ENCODE measurements at places on chromosomes 2 and 18.

DNA sequence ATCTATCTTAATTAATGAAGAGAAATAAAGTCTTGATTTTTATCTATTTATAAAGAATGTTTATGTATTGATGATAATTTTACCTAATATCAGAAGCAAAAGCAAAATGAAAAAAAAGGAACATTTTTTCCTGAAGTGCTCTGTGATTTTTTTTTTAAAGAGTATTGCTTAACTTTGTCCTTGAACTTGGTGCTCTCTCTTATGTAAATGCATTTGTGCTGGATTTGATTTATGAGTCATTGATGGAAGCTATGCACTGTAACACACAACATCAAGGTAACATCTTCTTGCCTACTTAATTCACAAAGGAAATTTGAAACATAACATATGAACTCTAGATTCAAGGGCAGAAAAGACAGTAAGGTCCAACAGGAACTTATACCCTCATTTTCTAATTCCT is 312.9 kb upstream of the CDH19 start:
- DNase-seq = no peak

DNA sequence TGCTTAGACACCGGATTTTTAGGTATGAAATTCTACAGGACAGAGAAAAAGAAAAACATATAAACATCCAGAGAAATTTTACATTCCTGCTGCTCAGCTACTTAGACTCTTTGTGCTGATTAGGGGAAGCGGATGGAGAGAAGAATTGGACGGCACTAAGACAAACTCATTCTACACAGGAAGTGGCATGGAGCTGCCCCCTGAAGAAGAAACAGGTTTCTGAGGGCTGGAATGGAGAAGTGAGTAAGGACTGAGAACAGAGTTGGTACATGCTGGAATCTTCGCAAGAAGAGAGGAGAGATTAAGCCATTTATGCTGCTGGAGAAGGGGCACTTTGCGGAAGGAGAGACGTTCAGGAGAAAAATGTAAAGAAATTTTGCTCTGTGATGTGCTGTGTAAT is 253.0 kb upstream of the ERBB4 start:
- DNase-seq = no peak

DNA sequence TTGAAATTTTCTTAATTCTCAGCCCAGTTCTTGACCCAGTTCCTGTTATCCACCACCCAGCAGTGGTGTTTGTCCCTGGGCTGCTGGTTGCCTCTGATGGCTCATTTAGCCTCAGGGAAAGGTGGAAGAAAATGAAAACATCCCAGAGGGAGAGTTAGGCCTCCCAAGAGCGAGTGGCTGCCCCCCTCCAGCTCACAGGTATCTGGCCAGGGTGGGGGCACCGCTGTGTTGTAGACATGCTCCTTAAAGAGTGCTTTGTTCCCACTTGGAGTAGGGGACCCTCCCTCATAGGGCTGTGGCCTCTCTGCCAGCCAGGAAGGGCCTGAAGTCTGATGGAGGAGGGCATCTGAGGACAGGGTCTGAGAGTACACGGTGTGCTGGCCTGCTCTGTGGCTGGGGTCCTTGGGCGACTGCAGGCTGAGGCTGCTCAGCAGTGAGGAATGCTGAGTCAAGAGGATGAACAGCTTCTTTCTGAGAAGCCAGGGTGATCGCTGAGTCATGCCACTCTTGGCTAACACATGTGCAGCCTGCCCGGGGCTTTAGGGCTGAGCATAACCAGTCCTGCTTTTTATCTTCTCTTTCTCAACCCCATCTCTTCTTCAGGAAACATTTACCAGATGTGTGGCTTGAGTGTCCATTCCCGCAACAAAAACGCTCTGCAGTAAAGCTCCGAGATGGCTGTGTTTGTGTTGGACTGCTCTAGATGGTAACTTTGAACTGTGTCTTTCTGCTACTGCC is 72.3 kb downstream of the IL1R2 start:
- DNase-seq = no peak

DNA sequence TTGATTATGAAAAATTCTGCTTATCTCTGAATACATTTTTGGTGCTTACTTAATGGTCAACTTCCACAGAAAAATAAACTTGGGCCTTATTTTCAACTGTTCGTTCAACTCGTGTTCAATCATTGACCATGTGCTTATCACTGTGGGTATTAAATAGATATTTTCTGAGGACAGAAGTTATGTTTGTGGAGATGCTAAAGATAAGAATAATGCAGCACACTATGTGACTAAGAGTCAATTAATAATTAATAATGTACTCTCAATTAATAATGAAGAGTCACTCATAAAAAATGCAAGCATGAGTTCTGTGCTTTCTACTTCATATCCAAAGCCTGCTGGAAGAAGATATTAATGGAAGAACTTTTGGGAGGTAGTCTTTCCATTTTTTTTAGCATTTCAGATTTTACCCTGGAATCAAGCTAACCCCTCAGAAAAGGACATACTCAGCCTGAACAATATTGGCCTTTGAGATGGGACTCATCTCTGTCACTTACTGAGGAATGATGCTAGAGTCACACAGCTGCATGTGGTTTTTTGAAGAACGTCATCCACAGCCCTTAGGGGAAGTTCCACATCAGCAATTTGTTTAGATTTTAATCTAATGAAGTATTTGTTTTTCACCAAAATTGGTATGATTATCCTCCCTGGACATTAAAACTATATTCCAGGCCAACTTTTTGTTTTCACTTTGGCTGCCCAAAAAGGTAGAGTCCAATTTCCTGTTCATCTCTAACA is 191.9 kb upstream of the CRIM1 start:
- DNase-seq = no peak

DNA sequence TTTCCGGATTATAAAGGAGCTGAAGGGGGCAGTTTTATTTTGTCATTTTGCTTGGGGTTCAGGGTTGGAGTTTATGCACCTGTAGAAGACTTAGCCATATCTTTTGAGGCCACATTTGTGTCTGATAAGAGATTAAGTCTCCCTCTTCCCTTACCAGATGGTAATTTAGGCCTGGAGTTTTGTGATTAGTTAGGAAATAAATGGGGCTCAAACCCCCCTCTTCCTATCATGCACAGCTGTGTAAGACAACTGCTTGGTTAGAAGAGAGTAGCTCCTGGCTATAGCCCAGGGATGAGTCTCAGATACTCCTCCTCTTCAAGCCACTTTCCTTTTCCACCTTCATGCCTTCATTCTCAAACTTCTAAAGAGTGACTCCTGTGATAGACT is 802 bp upstream of the SAP130 start:
- DNase-seq = no peak

DNA sequence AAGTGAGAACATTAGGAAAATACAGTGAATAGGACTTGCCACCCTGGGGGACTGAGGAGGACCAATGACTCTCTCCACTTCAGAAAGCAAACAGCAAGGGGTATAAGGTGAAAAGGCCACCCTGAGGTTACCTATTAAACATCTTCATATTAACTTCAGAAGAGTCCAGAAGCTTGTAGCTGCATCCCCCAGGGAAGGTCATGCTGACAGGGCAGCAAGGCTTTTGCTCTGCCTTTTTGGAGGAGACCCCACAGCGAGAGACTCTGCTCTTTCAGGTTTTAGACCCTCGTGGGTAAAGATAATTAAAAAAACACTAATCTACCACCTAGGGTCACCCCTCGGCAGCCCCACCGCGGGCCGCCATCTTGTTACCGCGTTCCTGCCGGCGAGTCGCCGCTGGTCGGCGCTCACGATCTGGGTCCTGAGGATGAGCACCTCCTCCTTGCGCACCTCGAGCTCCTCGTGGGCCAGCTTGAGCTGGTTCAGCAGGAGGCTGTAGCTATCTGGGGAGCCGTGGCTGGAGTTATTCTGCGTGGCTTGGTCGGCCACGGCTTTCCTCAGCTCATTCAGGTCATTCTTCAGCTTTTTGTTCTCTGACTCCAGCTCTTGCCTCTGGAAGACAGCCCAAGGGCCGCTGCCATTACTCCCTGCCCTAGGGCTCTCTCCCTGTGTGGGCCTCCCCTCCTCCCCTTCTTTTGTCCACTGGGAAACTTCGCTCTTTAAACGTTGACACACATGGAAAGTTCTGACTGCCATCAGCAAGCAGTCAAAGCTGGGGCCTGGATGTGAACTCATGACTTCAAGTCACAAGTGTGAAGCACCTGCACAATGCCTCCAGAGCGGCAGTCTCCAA is 50.7 kb upstream of the ACAA2 start:
- no peak for DNase-seq

DNA sequence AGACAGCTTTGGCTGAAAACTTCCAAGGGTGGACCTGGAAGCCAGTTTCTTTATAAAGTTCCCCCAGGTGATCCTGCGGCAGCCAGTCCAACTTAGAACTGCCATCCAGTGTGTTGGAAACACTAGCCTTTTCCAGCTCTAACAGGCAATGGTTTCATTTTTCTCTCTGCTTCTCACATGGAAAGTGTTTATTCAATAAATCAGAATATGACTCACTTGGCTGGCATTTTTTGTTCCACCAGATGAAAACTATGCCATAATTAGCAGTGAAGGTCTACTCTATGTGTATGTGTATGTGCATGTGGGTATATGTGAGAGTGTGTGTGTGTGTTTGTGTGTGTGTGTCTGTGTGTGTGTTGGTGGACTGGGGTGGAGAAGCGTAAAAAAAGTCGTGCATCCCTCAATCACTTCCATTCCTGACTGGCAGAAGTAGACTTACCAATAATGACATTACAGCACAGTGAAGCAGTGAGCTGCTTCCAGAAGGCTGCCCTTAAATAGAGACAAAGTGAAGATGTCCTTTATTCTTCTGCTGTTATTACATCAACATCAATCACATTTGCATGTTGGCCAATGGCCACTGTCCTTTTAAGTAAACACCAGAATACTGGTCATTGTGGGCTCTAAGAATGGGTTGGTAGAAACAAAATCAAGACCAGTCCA is 90.9 kb upstream of the SETBP1 start:
- no peak for DNase-seq

- no peak for DNase-seq
These were observed 167.5 kb downstream of the SOCS6 start for GRCh38 chr18:70456376-70456775.

DNA sequence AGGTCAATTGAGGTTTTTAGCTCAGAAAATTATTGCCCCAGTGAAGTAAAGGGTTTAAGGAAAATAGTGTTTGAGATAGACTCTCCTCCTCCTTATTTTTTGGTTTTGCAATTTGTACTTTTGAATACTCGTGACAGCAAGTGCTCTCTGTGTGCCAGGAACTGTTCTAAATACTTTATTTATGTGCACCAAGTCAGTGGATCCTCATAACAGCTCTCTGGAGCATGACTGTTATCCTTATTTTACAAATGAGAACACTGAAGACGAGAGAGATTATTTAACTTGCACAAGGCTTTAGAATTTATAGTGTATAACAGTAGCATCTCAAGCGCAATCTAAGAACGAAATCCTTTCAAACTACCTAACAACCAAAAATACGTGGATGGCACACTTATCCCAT is 24.7 kb downstream of the BABAM2 start:
- no peak for DNase-seq

- no peak for DNase-seq
These were observed 73.1 kb upstream of the RPE start for GRCh38 chr2:209929369-209929768.

DNA sequence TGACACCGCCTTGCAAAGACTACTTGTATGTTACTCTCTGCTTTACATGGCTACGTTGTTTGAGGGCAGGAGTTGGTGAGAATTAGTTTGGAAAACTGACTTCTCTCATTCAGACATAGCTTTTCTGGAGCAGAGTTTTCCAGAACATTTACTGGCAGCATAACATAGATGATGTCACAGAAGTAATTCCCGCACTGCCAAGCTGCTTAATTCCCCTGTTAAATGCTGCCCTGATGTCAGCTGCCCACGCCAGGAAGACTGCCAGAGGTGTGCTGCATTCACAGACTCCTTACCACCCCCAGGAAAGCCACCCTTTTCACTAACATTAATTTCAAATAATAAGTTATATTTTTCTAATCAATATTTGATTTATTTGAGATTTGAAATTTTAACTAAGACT is 24.7 kb upstream of the PTPN2 start:
- no peak for DNase-seq

- no peak for DNase-seq
These were observed 32.3 kb downstream of the EML6 start for GRCh38 chr2:54755641-54756326.

DNA sequence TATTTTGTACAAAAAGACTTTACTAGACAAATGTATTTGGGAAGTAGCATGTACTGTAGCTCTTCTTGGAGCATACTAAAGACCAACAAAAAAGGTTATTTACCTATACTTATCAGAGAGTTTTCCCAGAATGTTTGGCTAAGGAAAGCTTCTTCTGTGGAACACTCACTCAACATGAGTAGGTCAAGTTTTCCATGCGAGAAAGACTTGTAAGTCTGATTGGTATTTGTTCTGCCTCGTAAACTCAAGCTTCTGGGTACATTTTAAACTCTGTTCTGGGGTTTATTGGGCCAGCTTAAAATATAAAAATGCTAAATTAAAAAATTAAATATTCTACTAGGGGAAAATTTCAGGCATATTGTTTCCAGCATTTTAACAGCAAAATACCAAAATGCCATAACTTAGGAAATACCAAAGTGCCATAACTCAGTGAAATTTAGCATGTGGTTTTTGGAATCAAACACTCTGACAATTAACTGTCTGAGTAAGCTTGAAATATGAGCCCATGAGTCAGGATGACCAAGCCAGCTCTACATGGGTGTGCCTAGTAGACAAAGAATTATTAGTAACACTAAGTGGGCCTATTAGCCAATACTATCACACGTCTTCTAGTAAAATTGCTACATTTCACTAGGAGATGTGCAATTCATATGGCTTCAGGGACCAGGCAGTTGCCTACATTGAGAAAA is 47.3 kb upstream of the SERPINE2 start:
- DNase-seq = no peak

GRCh38 chr2:34162231-34162630 is 563.1 kb upstream of the FAM98A start:
- no peak for DNase-seq

- no peak for DNase-seq
These were observed 215.3 kb downstream of the STK39 start for GRCh38 chr2:168032091-168032490.

DNA sequence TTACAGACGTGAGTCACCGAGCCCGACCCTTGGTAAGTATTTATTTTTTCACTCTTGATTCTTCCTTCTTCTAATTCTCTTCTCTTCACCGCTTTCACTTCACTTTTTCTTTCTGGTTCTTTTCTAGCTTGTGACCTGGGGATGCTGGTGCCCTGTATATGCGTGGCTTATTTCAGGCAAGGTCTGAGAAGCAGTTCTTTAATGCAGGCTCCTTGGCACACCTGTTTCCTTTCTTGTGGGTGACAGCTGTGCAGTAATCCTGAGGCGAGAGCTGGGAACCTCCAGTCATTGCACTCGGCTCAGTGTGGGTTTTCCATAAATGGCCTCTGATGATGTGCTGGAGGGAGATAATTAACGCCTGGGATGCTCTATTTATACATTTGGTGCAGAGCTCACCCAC is 193.8 kb downstream of the TSN start:
- DNase-seq = no peak

- peak; percentile 55 for DNase-seq
These were observed 435.9 kb downstream of the TSN start for GRCh38 chr2:122191331-122191730.

- no peak for DNase-seq
These were observed 22.2 kb upstream of the YWHAQ start for GRCh38 chr2:9652898-9653479.

- no peak for DNase-seq
These were observed 78.4 kb upstream of the ZNF516 start for GRCh38 chr18:76573325-76574025.

Data from endothelial cell (in vitro differentiated cells).